Stimulated activated CD4-positive, alpha-beta T cell treated with anti-CD3 and anti-CD28 coated beads, Interleukin-15, amount 100 ng/mL, for 1 hour (primary cell): ENCODE measurements at places on chromosomes 4 and X.

GRCh38 chr4:20787940-20788665 is 87.8 kb downstream of the PACRGL start:
- DNase-seq = no peak

DNA sequence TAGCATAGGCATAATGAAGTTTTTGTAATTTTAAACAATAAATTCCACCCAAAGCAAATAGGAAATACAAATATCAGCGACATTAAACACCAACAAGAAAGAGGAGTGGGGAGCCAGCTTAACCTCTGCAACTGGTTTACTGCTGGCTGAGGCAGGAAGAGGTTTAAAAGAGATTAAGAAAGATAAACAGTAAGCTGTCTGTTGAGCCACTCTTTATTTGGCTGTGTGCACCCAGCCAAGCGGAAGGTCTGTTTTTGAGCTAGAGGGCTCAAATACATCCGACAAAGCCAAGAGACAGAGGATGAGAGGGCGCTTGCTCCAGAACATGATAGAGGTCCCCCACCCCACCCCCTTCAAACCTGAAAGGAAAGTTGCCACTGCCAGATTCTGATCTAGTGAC is 191.4 kb downstream of the MGST2 start:
- no peak for DNase-seq

DNA sequence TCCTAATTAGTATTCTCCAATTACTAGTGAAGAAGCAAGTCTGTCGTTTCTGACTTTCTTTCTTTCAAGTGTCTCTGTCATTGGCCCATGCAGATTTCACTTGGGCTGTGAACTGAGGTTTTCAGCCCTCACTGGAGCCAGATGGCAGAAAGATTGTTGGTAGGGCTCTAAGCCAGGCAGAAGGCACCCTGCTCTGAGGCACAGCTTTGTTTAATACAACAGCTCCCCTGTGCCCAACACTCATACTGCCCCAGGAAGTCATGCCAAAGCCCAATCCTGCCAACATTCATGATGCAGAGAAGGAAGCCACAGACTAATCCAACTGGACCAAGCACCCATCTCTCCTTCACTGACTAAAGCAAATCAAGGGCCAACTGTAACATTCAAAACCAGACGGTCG is 117.1 kb upstream of the FRG1 start:
- no peak for DNase-seq

GRCh38 chr4:12716896-12717295 is 767.2 kb downstream of the RAB28 start:
- no peak for DNase-seq

- DNase-seq = no peak
Observed at GRCh38 chr4:52019936-52020657, at the start of gene LRRC66. TSS of gene LRRC66 (minus strand) at chr4:52020363. CDS start at chr4:52017613, 2,750 bp downstream.

GRCh38 chr4:83454686-83455085 is 937 bp downstream of the HELQ start:
- no peak for DNase-seq

DNA sequence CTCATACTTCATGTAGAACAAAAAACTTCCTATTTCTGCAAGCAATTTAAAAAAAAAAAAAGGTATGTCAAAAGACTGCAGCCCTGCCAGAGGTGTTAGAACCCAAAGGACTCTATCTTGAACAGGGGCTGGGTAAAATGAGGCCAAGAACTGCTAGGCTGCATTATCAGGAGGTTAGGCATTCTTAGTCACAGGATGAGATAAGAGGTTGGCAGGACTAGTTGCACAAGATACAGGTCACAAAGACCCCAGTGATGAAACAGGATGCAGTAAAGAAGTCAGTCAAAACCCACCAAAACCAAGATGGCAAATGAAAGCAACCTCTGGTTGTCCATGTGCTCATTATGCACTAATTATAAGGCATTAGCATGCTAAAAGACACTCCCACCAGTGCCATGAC is 104.1 kb downstream of the ANOS1 start:
- no peak for DNase-seq

DNA sequence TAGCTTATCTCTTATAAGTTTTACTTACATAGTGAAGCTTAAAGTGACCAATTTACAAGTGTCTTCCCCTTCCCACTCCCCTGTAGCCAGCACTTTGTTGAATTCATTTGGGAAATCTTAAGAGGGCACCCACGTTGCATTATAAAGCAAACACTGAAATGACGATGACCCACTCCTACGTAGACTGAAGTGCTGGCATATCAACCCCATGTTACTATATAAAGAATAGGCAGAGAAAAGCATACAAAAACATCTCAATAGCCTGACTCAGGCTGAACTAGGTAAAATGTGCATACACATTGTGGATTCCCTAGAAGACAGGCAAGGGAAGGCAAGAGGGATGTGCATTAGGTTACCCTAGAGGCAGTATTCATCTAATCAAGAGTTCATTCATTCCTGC is 313.4 kb downstream of the TENM3 start:
- no peak for DNase-seq
